ENCODE measurements at places on chromosomes 7 and 10. TPM values are rescaled to one million over a fixed set of nuclear protein-coding genes. Genes with fewer than 3 reads are reported as not detected.

DNA sequence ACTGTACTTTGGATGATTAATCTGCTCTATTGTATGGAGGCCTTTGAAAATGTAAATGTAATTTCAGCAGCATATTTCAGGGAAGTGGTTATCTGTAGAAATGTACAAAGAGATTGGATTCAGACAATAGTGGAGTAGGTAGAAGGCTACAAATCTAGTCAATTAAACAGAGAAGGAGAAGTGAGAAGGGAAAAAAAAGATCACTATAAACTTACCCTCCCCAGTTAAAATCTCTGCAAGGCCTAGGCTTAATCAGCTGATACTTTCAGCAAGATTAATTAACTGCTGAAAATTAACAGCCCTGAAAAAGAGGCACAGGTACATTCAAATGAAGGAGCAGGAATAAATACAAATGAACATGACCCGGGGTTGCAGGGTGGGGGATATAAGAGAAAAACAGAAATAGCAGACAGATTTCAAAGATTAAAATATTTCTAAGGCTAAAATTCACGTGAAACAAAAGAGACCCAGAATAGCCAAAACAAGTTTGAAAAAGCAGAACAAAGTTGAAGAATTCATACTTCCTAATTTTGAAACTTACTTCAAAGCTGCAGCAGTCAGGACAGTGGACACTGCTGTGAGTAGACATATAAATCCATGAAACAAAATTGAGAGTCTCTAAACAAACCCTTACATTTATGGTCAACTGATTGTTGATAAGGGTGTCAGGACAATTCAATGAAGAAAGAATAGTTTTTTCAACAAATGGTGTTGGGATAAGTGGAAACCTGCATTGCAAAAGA is 96.0 kb downstream of the NRCAM start:
- DNase-seq: no peak

- no peak for DNase-seq
Measured at GRCh38 chr7:55588976-55589604, 16.8 kb upstream of the VOPP1 start.

GRCh38 chr7:126696256-126697038 is 556.3 kb downstream of the GRM8 start:
- no peak for DNase-seq

GRCh38 chr7:127239814-127240213 is 12.9 kb downstream of the GRM8 start:
- DNase-seq: no peak

DNA sequence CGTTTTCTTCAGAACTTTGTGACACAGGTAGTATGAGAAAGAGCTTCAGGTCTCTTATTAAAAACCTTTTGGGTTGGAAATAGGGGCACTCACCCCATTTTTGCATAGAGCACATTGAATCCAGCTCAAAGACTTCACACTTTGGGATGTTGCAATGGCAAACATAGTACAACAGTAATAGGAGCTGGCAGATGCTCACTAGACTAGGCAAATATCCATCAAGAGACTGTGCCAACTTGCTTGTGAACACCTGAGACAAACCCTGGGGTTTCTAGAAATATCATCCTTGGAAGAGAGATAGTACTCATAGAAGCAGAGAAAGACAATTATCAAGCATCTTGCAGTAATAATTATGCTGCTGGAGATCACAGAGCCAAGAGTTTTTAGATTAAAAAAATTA is 280.0 kb downstream of the CACNA2D1 start:
- no peak for DNase-seq

DNA sequence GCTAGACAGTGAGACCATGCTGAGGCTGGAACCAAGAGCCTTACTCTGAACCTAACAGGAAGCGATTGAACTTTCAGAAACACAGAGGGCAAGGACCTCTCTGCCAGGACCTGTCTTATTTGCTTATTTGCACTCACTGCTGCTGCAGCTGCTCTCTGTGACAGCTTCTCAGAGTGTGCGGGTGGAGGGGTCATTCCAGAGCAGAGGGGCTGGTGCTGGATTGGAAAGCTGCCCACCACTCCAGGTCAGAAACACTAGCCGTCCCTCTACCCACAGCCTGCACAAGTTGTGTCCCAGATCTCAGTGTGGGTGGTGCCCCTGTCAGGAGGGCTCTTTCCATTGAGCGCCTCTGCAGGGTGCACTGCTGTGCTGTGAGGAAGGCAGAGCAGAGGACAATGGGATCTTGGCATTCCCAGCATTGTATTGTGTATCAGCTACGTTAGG is 126.2 kb downstream of the CCNY start:
- no peak for DNase-seq

DNA sequence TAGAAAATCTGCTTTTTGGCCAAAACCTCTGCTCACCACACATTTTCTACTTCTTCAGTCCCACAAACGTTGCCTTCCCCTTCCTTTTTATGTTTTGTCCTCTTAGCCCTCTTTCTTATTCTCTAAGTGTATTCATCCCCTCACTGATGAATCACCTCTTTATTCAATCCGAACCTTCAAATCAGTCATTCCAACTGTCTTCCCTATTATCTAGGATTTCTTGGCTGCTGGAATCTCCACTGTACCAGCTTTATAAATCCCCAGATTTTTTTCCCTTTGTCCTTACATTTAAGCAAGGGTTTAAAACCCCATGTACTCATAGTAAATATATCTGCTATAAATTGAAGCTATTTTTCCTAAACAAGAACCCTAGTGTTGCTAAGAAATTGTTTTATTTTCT is 176.9 kb downstream of the SEMA3A start:
- no peak for DNase-seq

- peak; percentile 95 for DNase-seq
Measured at GRCh38 chr10:13882119-13882711, 295.4 kb downstream of the PRPF18 start.

GRCh38 chr7:112701456-112701855 is 88.7 kb downstream of the TMEM168 start:
- no peak for DNase-seq

- DNase-seq: peak; percentile 81
Measured at GRCh38 chr7:145698526-145699262, 417.9 kb upstream of the CNTNAP2 start.

DNA sequence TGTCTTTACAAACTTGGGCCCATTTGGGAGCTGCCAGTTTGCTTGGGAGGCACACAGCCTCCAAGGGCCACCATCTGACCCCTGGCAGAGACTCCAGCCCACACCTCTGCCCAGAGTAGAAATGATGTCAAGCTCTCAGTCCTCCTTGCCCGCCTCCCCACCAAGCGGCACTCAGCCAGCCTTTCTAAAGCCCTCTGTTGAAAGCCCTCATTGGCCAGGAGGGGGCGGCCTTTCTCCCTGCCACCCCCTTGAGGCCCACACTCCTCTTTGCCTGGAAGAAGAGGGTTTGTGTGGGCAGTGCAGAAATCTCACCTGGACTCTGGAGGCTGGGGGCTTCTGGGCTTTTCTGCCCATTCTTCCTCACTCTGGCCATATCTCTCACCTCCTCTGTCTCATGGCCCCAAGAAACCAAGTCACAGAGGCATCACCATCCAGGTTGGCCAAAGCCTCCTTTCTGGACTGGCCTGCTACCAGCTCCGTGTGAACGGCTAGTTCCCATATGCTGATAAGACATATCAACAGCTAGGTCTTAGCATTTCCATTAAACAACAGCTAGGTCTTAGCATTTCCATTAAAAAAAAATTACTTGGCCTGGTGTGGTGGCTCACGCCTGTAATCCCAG is 36.1 kb downstream of the UBTD1 start:
- no peak for DNase-seq

GRCh38 chr10:55782181-55782580 is 578.9 kb downstream of the ZWINT start:
- DNase-seq: no peak

- peak; percentile 57 for DNase-seq
Measured at GRCh38 chr7:7639847-7640220, 718 bp upstream of the UMAD1 start.

- DNase-seq: no peak
Measured at GRCh38 chr7:9407816-9408215, 974.4 kb downstream of the NXPH1 start.

DNA sequence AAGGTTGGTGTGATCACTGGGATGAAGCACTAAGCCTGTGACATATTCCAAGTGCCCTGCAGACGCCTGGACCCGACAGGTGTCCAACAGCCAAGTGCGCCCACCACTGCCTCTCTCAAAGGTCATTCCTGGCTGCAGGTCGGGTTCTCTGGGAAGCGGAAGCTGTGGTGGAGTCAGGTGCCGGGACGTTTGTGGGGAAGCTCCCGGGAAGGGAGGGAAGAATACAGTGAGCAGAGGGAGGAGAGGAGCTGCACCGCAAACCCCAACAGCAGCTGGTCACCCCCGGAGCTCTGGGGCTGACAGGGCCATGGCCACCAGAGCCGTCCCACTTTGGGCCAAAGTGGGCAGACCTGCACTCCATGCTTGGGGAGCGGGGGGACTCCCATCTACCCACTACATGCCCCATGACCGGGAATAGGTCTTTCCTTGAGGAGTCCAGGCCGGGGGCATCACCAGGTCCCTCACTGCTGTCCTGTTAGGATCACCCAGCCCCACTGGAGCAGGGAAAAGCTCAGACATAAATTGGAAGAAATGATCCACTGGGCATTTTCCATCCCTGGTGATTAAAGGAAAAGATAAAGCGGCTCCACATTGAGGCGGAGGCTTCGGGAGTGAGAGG is 84.5 kb upstream of the PPP2R2D start:
- DNase-seq: no peak

DNA sequence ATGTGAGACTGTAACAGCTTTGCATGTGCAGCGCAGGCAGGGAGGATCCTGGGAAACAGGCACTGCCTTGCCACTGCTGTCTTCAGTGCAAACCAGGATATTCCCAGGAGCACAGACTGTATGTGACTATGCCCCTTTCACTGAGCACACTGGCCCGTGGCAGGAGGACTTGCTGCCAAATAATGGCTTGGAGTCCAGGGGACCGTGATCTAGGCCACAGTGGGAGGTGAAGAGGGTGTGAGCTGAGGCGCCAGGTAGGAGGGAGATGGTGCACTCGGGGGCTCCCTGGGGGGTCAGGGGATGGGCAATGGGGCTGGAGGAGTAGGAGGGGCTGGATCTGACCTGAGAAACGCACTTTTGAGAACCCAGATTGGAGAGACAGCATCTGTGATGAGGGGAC is 193.4 kb upstream of the ZNF32 start:
- no peak for DNase-seq

DNA sequence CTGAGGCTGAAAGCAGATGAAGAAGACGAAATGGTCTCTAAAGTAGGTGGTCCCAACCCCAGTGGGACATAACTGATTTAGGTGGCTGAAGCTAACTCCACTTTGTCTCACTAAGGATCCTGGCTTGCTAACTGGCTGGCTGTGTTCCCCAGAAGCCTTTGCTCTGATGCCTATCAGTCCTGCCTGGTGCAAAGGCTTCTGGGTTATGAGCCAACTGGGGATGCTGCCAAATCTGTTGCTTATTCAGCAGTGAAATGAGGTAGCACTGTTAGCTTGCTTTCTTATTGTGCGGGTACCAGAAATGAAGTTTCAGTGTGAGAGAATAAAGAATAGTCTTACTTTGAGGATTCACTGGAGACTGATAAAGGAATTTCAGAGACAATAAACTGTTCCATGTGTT is 18.1 kb downstream of the PRKG1 start:
- DNase-seq: peak; percentile 44

- DNase-seq: peak; percentile 90
Measured at GRCh38 chr7:105776986-105777910, 99.2 kb downstream of the ATXN7L1 start.

GRCh38 chr10:79048639-79049550 is 19.9 kb upstream of the ZMIZ1 start:
- no peak for DNase-seq

GRCh38 chr7:69020536-69020935 is 577.7 kb upstream of the AUTS2 start:
- DNase-seq: peak; percentile 42

DNA sequence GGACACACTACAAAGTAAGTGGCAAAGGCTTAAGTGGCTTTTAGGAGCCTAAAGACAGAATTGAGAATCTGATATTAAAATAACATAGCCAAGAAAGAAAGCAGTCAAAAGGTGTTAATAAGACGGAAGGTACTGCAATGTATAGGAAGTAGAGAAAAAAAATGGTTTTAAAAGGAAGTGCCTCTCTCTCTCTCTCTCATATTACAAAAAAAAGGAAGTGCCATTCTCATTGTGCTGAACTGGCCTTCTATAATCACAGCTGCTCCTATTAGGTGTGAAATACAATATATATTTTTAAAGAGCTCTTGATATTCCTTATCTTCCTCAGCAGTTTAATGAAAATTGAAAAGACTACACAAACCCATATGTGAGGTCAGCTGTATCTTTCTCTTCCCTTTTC is 199.4 kb upstream of the NPVF start:
- DNase-seq: no peak

DNA sequence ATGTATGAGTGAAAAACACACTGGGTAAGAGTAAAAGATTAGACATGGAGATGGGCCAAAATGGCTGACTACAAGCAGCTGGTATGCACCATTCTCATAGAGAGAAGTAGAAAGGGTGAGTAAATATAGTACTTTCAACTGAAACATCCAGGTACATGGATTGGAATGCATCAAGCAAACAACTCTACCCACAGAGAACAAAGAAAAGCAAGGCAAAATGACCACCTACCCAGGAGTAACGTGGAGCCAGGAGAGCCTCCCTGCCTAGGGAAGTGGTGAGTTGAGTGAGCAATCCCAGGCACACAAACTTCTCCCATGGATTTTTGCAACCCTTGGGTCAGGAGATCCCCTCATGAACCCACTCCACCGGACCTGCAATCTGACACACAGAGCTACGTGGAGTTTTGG is 212.8 kb downstream of the PTN start:
- peak; percentile 92 for DNase-seq

DNA sequence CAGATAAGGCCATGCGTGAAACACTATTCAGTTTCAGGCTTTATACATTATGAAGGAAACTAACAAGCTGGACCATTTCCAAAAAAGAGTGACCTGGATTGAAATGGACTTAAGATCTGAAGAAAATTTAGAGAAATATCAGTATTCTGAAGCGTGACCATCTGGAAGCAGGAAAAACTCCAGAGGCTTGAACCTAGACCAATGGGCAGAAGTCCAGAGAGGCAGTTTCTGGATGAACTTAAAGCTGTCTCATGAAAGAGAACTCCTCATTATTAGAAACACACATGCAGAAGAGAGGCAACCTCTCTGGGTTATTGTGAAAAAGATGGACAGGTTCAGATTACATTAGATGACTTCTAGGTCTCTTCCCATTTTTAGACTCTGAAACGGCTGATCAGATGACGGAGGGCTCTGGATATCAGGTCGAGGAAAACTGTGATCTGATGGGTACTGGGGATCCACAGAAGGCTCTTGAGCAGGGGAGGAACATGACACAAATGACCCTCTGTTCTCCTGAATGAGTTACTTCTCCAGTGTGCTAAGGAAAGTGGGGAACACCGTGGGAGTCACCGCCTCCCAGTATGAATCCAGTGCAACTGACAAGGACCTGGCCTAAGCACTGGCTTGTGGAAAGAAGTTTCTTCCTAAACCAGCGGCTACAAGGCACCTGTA is 116.5 kb downstream of the SPDYE5 start:
- DNase-seq: no peak

The MYL7 gene
- total RNA-seq: not detected

The MYOZ1 gene
- 1.0 TPM for total RNA-seq

The PALD1 gene
- total RNA-seq: 0.20 TPM

The RHOBTB1 gene
- 5.5 TPM for total RNA-seq

The NEUROD6 gene
- not detected for total RNA-seq

The HECW1 gene
- total RNA-seq: 15.6 TPM

The BCL7B gene
- 68.3 TPM for total RNA-seq

The CTAGE8 gene
- total RNA-seq: 0.05 TPM
